ENCODE measurements at places on chromosomes 7 and 10.
A peak's percentile ranks its signal among the peaks of the same experiment; 100 is the strongest.

DNA sequence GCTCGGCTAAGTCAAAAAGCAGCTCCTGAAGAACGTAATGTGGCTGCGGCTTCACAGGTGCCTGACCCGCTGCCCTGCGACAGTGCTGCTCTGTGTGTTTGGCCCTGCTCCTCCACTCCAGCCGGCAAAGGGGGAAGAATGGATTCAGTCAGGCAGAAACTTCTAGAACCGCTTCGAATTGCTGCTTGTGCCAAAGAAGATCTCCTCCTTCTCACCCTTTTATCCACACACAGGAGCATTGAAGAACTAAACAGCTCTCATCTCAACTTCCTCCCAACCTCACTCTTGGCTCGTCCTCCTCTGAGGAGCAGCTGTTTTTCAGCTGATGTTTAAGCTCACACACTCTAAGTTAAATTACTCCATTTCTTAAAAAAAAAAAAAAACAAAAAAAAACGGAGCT is 651.4 kb downstream of the INHBA start:
- DNase-seq, result no peak

- DNase-seq, result peak; percentile 98
Measured at GRCh38 chr7:155230169-155230593, 67.5 kb upstream of the INSIG1 start.

DNA sequence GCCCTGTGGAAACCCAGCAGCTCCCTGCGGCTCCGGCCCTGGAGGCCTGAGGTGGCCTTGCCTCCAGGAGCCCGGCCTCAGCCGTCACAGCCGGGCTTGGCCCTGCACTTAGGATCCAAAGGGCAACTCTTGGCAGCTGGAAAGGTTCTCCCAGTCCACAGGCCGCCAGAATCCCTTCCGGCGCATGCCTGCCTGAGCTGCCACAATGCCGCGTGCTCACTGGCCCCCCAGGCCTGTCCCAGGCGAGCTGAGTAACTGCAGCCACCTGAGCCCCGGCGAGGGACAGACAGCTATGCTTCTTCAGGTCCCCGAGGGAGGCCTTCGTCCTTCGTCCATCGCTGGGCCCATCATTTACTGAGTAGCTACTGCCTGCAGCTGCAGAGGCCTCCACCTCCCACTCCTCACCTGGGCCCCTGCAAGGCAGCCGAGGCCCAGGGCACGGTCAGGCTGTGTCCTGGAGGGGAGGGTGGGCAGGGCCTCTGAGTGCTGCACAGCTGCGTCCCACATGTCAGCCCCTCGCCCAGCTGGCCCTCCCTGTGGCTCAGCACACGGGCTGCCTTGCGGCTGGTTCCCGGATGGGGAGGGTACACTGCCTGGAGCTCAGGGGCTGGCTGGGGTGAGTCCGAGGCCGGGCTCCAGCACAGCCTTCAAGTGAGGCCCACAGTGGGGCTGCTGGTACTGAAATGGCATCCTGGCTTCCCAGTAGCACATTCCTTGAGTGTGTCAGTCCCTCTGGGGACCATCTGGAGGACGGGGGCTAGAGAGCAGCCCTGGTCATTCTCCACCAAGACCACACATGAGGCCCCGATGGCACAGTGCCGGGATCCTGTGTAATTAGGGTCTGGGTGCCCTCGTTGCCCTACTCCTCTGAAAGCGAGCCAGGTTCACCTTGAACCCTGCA is 172.5 kb downstream of the ELFN1 start:
- no peak for DNase-seq

DNA sequence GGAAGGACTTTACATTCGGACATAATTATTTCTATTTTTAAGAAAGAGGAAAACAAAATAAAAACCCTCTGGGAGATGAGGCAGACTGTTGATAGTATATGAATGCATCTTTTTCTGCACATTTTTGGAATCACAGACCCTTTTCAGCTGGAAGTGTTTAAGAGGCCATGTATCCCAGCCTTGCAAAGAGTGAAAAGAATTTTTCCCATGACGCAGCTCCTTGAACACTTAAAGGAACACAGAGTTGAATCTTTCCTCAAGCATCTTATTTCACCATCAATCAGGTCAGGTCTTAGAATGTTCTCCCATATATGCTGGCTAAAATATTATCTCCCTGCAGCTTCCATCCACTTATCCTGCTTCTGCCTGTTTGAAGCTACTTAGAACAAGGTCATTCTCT is 45.9 kb upstream of the PAPSS2 start:
- no peak for DNase-seq

- DNase-seq, result no peak
Measured at GRCh38 chr10:129140921-129141885, 325.8 kb upstream of the MGMT start.

DNA sequence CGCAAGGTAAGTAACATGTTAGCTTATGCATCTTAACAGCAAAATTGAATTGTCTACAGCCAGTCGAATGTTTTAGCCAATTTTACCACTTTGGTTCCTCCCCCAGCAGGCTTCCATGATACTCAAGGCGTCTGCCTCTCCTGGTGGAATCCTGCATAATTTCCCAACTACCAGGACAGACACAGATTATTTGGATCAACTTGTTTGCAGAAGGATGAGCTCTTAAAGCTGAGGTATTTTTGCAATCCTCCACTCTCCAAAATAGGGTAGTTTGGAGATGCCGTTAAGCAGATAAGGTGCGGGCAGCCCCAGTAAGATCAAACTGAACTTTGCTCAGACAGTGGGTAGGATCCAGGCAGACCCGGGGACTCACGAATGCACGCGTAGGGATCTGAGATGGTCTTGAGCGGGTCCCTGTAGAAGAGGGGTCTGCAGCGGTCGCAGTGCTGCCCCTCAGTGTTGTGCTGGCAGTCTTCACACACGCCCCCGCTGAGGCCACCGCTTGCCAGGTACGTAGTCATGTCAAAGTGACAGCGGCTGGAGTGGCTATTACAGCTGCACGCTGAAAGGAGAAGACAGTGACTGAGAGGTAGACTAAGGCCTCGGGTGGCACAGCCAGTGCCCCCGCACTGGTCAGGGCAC is 27.4 kb downstream of the LAMB4 start:
- DNase-seq, result no peak

DNA sequence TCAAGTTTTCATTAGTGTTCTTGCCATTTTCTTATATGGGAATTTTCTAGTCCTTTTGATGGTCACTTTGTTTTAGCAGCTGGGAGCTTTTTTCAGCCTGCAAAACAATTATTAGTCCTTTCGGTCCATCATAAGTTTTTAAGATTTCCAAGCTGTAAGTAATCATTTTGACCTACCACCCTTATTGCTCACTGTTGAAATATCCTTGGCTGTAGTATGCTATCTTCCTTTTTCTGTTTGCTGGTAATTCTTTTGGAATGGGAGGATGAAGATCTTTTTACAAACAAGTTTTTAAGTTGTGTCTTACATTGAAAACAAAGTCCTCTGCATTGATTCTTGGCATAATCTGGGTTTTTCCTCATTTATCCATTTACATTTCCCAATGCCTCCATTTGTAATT is 24.0 kb downstream of the BZW2 start:
- no peak for DNase-seq

GRCh38 chr10:12941966-12942365 is 59.5 kb downstream of the CCDC3 start:
- DNase-seq, result no peak

DNA sequence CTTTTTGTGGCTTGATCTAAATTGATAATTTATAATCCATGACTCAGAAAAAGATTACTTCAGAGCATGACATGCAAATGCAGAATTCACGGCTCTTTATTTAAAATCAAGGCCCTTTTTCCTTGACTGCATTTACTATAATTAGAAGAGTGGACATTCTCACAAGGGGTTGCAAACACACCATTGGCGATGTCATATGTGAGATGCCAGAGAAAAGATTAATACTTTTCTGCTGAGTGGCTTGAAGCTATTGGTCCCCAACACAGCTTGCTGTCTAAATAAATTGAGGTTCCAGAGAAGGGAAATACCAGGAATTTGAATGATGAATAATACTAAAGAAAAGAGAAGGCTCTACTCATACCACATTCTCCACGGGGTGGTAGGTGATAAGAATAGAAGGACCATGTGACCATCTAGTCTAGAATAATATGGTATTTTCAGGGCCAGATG is 78.7 kb upstream of the ARID5B start:
- no peak for DNase-seq

GRCh38 chr10:5091196-5091595 is 3.0 kb upstream of the AKR1C3 start:
- DNase-seq, result no peak

DNA sequence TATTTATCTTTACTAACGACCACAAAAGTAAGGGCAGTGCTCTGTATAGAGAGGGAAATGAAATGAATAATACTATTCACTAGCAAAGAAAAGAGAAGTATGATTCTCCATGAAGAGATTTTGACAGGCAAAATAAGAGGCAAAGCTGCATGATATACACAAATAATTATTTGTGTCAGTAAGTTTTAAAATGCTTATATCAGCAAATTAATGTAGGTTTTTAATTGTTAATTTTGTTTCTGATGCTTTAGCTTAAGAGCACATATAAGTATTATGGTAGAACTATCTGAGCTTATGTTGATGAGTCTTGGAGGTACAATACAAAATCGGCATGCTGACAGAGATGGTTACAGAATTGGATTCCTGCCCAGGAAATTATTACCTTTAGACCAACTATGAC is 383.1 kb upstream of the VSTM2A start:
- DNase-seq, result no peak

DNA sequence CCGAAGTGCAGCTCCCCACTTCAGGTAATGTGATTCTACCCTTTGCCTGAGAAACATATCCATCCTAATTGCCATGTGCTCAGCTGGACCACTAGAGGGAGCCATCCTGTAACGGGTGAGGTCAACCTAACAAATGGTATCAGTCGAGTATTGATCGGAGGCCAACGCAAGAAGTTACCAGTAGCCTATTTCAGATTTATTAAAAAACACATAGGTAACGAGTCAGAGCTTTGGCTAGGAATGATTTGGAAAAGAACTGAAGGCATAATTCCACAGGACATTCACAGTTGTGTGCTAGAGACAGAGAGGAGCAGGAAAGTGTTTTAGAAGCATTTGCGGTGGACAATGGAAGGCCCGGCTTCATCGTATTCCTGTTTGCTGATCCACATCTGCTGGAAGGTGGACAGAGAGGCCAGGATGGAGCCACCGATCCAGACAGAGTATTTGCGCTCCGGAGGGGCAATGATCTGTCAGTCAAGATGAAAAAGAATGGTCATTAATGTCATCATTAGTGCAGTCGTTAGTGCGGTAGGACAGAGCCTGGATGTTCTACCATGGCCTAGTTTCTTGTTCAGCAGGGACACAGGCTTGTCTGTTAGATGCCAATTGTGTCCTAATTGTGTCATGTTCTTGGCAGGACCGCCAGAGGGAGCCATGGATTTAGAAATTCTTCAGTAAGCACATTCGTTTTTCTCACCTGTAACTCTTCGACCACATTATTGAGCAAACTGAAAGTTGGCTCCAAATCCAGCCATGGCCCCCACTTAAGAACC is 17.5 kb downstream of the ACTA2 start:
- DNase-seq, result peak; percentile 63

- DNase-seq, result no peak
Measured at GRCh38 chr7:47408675-47409074, 173.2 kb downstream of the TNS3 start.

- DNase-seq, result no peak
Measured at GRCh38 chr7:125465527-125465926, 535.9 kb upstream of the POT1 start.

Measured in Caki2 (cell line).